ENCODE measurements at places on chromosomes 4 and X.

DNA sequence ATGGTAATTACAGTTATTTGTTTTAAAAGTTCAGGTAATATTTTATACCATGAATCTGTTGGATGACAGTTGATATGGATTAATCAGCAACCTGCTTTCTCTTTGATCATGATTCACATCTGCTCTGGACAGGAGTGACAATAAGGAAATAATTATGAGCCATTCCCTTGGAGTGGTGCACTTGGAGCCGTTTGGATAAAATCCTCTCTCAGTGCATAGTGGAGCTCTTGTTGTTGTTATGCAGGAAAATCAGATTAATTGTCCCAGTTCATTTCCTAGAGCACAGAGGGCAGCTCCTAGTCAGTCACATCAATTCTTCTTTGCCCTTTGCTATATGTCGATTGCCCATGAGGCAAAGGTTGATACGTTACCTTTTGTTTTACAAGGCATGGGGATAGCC is 668.3 kb upstream of the NR3C2 start:
- DNase-seq = no peak

GRCh38 chrX:103941201-103941975 is 21.0 kb upstream of the TMSB15B start:
- DNase-seq = no peak

- no peak for DNase-seq
Measured at GRCh38 chr4:40684404-40684803, 54.7 kb upstream of the RBM47 start.

DNA sequence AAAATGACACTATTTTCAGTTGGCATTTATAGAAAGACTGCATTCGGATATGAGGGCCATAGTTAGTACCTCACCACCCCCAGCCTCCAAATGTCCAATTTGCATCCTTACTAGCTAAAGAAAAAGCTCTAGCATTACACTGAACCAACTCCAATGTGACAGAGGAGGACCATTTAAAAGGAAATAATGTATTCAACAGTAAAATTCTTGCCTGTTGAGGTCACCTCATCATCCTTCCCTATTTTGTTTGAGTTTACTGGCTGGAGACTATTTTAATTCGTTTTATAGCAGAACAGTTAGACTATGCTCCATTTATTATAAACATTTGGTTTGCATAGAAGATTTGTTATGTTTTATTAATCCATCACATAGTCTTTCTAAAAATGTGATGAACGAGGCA is 88.2 kb upstream of the PPARGC1A start:
- no peak for DNase-seq

DNA sequence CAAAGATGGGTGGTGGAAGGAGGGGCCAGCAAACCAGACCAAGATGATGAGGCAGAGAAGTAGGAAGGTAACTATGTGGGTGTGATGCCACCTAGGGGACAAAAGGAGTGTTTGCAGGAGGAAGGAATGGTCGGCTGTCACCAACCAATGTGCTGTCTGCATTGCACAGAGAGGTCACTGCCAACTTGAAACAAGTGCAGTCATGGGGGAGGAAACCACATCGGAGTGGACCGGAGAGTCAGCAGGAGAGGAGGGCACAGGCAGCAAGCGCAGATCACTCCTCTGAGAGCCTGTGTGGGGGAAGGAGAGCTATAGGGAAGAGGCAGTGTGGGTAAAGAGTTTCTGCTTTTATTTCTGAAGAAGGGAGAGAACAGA is 38.5 kb upstream of the FGFBP2 start:
- no peak for DNase-seq

- DNase-seq = no peak
Measured at GRCh38 chrX:39952989-39953388, 144.8 kb downstream of the BCOR start.

- DNase-seq = no peak
Measured at GRCh38 chr4:119040261-119040660, 95.4 kb upstream of the MYOZ2 start.

GRCh38 chrX:12400218-12400617 is 261.9 kb downstream of the FRMPD4 start:
- DNase-seq = no peak

GRCh38 chrX:11555759-11556158 is 110.0 kb downstream of the ARHGAP6 start:
- no peak for DNase-seq

DNA sequence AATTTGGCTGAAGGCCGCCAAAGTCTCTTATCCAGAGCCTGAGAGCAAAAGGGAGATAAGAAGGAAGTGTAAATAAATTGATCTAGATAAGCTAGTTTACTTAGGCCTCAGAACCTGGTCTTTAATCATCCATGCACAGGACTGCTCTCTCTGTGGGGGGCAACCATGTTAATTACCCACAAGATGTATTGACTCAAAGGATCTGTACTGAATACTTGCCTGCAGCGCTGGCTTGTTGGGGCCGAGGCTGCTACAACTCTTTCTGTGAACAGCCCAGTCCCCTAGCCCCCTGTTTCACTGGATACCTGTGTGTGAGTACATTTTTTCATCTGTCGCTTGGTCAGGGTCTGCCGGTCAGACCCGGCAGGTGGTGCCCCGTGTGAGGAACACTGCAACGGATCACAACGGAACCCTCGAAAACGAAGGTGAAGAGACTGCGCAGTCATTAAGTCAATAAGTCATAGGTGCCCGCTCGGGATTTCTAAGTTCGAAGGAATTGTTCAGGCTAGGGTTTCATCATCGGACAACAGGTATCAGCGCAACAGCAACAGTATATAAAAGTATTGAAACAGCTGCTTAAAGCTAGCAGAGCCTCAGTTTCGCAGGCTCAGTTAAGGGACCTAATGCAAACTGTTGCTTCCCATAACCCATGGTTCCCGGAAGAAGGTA is 8.3 kb downstream of the MAGEA11 start:
- DNase-seq = no peak

DNA sequence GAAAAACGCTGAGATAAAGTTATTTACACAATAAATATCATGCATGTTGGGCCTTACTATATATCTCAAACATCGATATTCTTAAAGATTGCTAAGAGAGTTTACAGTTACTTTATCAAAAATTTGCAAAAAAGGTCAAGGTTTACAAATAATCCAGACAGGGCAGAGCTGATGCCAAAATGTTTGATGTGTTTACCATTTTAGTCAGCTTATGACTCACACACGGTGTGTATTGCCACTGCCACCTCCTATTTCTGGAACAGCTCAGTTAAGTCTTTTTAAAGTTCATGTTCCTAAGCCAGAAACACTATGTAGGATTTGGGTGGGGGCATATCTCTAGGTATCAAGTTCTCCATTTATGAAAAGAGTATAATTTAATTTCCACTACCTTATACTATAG is 580.6 kb downstream of the INPP4B start:
- DNase-seq = no peak

- no peak for DNase-seq
Measured at GRCh38 chr4:181043486-181043885, 1199.7 kb upstream of the TENM3 start.

GRCh38 chrX:73076838-73077237 is 2.5 kb downstream of the PABPC1L2A start:
- no peak for DNase-seq

DNA sequence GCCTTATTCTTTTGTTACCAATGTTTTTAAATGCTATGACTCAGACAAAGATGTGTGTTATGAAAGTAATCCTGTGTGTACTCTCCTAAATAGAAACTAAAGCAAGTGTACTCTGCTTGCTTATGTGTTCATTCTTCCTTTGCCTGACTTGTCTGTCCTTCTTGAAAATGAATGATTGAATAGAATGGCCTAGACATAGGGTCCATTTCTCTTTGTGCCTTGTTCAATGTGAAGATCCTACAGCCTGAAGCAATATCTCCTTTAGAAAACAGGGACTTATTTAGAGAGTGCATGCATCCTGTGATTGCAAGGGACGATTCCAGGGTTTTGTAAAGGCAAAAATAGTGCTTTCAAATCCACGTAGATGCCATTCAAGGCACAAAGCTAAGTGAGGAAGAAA is 343.6 kb upstream of the TACR3 start:
- no peak for DNase-seq

DNA sequence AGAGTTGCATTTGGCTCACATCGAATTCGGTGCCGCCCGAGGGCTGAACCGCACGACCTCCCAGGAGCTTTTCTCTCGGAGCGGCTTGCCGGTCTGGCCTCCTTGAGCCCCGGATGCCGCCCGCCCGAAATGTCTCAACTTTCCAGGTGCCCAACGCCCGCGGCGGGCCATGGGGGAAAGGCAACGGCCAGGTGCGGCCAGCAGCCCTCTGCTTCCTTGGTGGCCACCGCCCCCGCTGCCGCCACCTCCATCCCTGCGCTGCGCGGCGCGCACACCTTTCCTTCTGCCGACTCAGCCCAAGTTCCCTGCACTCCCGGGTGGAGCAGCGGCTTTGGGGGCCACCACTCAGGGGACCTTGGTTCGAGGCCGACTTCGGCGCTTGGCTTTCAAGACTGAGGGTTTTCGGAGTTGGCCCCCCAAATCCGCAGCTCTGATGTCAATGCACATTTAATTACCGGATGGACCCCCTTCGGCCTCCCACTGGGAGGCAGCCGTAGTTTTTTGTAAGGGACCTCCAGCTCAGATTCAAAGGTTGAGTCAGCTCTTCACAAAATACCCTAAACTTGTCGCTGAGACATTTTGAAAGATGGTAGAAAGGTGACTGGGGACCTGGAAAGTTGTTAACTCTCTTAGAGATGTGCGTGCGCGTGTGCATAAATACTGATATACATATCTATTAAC is 1.1 kb downstream of the AFF2 start:
- no peak for DNase-seq

GRCh38 chr4:44965435-44966095 is 239.2 kb upstream of the GNPDA2 start:
- DNase-seq = no peak

GRCh38 chrX:130915302-130915701 is 12.3 kb upstream of the ENOX2 start:
- no peak for DNase-seq

- DNase-seq = no peak
Measured at GRCh38 chrX:55007656-55008055, 7.5 kb downstream of the APEX2 start.

DNA sequence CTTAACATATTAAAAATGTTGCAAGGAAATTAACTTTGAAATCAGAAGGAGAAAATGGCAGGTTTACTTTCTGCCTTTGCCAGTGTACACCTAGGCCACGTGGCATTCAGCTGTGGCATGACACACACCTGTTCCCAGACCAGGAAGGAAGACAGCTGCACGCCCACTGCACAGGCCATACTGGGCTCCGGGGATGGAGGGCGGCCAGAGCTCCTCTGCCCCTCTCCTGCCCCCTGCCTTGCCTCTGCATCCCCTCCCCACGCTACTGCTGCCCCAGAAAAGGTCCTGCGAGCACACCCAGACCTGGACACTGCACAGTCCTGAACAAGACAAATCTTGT is 68.4 kb downstream of the GATB start:
- no peak for DNase-seq

DNA sequence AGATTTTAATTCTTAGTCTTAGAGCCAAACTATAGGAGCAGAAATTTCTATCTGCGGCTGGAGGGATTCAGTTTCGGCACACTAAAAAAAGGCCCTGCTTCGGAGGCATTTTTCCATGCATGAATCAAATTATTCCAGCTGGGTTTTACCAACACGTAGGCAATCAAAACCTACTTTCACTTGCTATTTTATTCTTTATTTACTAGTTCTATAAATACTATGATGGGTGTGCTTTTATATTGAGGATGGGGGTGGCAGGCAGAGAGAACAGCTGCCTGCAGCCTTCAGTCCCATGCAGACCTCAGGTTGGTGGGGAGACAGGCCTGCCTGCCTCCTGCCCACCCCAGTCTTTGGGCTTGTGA is 609.8 kb downstream of the BCOR start:
- DNase-seq = no peak

DNA sequence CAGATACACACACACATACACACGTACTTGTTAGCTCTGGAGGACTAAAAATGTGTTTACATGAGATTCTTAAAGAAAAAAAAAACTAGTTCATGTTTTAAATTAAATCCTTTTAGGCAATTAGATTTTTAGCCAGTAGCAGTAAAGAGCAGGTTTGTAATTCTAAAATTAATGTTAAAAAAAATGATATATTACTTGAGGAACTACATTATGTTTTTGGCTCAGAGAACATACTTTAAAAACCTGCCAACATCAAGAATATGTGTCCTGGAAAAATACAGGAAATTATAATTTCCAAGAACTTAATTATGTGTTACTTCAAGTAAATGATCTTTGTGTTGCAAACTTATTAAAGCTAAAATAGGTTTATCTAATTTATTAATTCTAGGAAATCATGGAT is 594.3 kb upstream of the PCDH7 start:
- DNase-seq = no peak

DNA sequence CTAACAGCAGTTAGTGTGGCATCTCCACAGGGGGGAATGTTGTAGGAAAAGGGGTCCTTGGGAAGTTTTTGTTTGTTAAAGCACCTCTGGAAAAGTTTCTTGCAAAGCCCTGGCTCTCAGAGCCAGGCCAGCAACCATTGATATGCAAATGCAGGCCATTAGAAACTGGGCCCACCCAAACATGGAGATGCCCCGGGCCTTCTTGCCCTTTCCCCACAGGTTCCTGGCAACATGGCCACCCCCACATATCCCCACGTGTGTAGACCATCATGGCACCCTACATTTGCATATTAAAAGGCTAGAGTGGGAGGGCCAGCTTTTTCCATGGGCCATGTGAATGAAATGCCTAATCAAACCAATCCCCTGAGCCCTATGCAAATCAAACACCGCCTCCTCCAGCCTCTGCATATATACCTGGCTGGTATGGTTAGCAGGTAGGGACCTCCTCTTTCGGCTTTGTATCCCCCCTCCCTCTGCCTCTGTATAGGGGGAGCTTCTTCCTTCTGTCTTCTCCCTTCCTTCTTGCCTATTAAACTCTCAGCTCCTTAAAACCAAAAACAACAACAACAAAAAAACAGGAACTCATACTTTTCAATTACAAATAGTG is 44.0 kb upstream of the ZCCHC13 start:
- no peak for DNase-seq

GRCh38 chrX:49176421-49177326 is 5.0 kb downstream of the PLP2 start:
- DNase-seq = no peak

- no peak for DNase-seq
Measured at GRCh38 chr4:101458914-101459313, 111.6 kb upstream of the PPP3CA start.

GRCh38 chr4:74654230-74654681 is 140.1 kb downstream of the BTC start:
- DNase-seq = no peak

DNA sequence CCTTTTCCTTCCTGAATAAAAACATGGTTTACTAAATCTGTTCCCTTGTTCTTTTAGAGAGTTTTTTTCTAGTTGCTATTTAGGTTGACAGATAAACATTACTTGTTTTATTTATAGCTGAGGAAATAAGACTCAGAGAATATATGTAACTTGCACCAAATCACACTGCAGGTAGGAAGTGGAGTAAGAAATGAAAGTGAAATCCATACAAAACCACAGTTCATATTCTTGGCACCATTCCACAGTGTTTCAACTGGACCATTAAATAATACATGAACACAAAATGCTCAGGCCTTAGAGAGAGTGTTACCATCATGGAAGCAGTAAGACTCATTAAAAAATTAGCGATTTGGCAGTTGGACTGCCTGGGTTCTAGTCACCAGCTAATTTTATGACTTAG is 326.9 kb upstream of the SLIT2 start:
- DNase-seq = no peak
